ENCODE measurements at places on chromosomes 5 and 9.

DNA sequence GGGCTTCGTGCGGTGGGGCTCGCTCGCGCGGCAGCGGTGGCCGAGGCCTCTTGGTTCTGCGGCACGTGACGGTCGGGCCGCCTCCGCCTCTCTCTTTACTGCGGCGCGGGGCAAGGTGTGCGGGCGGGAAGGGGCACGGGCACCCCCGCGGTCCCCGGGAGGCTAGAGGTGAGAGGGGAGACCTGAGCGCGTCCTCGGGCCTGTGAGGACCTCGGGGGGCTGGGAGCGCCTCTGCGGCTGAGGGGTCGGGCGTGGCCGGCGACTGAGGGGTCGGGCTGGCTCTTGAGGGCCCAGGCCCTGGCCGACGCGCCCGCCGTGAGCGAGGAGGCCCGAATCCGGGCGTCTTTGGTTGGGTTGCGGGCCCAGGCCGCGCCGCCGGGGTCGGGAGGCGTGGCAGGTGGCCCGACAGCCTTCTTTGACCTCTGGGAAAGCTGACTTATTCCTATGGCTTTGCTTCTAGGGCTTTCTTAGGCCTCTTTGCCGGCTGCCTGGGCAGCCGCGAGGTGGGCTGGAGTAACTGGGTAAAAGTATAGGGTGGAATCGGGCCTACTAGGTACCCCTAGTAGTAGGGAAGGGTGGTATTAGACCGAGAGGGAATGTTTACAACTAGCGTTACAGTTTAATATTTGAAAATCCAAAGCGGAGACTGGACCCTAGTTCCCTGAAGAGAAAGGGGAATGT lies at the start of gene CANX:
TSS of gene CANX (plus strand) at position 33 of the 681 bp plus-strand sequence. CDS start 6,715 bp downstream, outside the sequence.
- no peak for DNase-seq

GRCh38 chr5:670396-671270 lies 22.5 kb downstream of the TPPP start:
- DNase-seq = no peak

GRCh38 chr5:133610489-133611356 lies 1.6 kb downstream of the FSTL4 start:
- DNase-seq = no peak

GRCh38 chr5:3343211-3343610 lies 252.4 kb upstream of the IRX1 start:
- no peak for DNase-seq

GRCh38 chr9:93111371-93112115 lies 15.5 kb downstream of the CARD19 start:
- no peak for DNase-seq

DNA sequence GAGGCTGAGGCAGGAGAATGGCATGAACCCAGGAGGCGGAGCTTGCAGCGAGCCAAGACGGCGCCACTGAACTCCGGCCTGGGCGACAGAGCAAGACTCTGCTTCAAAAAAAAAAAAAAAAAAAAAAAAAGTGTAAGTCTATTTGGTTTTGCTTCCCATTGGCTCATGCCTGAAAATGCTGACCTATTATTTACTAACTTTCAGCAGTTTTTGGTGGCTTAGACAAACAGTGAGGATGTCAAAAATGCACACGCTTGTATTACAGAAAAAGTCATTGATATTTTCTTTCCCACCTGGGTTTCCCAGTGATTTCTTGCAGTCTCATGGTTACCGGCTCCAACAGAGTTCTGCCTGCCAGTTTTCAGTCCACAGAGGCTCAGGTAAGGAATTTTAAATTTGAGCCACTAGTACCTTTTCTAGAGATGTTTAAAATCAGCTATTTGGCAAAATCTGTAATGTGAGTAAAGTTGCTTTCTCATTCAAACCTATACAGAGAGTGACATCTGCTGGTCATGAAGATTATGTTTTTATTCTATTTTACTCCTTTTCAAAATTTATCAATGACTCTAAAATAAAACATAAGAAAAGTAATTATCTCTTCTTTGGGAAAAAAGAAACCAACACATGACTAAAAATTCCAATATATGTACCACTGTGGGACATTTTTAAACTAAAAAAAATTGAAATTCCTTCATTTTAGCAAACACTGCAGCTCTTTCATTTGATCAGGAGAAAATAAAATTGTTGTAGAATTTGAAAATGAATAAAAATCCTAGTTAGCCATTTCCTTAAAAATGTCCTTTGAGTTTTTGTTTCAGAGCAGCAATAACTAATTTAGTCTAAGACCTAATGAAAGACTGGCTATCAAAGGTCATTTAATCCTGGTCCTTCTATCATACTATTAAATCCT lies 8.8 kb downstream of the FAM200C start:
- DNase-seq = no peak

GRCh38 chr5:148020257-148020988 lies 43.4 kb upstream of the SPINK5 start:
- no peak for DNase-seq

DNA sequence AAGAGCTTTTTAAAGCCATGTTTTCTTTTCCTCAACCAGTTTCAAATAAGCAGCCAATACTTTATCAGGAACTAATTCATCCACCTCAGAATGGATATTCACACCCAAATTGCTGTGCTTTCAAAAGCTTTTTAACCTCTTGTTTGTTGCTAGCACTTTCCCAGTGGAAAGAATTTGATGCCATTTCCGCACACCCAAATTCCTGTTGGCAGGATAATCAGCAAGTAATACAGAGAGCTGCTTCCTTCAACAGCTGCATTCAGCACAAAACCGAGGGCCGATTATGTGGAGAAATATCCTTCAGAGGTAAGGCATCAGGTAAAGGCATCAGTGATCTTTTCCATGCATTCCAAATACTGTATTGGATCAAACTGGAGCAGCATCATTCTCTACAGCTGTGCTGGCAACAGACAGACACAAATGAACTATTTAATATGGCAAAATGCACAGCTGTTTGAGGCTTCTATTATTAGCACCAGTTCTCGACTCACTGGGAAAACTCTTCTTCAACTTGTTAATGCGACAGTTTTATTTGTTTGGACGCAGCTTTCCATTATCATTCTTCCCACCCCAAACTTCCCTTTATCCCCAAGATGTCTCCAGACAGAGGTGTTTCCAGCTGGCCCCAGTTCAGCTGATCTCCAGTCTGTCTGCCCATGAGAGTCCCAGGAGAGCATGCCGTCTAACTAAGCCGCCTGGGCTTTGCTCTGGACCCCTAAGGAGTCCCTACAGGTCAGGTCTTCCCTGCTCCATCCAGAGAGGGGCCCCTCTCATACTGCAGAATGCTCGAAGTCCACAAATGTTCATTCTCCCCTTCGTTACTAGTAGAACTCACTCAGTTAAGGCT lies 22.2 kb upstream of the MGAT1 start:
- DNase-seq = no peak

- DNase-seq = no peak
Observed at GRCh38 chr5:79689541-79690466, at the start of gene CMYA5. TSS of gene CMYA5 (plus strand) at chr5:79689836. CDS start at chr5:79689908, 72 bp downstream.

- no peak for DNase-seq
Observed at GRCh38 chr9:119164716-119165115, 204.5 kb downstream of the BRINP1 start.

GRCh38 chr5:132228241-132229035 lies 785 bp upstream of the P4HA2 start:
- no peak for DNase-seq

DNA sequence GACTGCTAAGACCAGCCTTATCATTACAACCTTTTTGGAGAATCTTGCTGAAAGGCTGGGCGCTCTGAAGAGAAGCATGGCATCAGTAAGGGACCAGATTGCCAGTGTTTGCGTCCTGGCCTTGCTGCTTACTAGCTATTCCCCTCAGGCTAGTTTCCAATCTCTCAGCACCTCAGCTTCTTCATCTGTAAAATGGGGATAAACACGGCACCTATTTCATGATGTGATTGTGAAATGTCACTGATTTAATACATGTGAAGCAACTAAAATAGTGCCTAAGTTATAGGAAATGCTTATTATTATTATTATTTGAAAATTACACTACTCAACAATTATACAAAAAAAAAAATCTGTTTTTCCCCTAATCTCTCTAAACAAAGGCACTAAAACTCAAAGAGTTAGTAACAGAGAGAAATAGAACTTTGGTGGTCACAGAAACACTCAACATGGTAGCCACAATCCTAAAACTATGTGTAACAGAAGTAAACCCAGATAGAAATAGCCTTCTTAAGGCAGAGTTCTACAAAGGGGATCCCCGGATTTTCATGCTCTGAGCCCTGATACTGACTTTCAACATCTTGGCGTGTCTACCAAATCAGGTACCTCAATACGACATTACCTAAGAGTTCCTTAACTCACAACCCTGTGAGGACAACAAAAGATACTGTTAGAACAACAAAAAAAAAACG lies 62.0 kb downstream of the ENC1 start:
- no peak for DNase-seq

GRCh38 chr5:3428334-3428733 lies 167.3 kb upstream of the IRX1 start:
- no peak for DNase-seq

DNA sequence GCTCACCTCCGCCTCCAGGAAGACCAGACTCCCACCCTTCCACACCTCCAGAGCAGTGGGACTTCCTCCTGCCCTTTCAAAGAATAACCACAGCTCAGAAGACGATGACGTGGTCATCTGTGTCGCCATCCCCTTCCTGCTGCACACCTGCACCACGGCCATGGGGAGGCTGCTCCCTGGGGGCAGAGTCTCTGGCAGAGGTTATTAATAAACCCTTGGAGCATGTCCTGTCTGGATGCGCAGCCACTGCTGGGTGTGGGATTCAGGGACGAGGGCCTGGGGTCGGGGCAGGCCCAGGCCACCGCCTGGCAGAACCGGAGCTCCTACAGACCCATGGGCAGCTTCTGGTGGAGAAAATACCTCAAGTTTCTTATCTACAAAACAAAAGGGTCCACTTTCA lies 5.0 kb downstream of the PAEP start:
- DNase-seq = no peak

DNA sequence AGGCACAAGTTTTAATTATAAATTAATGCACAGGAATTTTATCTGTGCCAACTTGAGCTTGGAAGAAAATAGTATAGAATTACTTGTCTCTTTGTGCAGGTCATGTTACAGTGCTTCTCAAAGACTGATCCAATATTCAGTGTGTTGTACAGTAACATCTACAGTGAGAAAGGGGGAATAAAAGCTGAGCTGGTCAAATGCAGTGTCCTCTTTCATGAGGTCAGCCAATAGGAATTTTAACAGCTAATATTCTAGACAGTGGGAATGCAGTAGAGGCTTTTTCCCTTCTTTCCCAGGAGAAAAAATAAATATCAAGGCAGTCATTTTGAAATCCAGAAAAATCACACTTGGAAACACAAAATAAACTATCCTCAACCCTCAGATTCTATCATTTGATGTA lies 95.7 kb upstream of the ITGA1 start:
- no peak for DNase-seq

GRCh38 chr5:171825051-171825450 lies 39.4 kb downstream of the SMIM23 start:
- no peak for DNase-seq

DNA sequence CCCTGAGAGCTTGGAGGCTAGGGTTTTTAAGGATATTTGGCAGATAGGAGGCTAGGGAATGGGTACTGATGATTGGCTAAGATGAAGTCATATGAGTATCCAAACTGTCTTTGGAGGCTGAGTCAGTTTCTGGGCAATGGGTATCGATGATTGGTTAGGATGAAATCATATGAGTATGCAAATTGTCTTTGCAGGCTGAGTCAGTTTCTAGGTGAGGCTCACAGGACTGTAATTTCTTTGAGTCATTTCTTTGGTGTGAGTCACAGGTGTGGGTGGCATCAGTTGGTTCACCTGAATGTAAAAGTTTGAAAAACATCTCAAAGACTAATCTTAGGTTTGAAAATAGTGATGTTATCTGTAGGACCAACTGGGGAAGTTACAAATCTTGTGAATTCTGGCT lies 1068.0 kb downstream of the NR2F1-AS1 start:
- DNase-seq = no peak

- DNase-seq = no peak
Observed at GRCh38 chr9:27261517-27262211, 35.3 kb downstream of the EQTN start.

DNA sequence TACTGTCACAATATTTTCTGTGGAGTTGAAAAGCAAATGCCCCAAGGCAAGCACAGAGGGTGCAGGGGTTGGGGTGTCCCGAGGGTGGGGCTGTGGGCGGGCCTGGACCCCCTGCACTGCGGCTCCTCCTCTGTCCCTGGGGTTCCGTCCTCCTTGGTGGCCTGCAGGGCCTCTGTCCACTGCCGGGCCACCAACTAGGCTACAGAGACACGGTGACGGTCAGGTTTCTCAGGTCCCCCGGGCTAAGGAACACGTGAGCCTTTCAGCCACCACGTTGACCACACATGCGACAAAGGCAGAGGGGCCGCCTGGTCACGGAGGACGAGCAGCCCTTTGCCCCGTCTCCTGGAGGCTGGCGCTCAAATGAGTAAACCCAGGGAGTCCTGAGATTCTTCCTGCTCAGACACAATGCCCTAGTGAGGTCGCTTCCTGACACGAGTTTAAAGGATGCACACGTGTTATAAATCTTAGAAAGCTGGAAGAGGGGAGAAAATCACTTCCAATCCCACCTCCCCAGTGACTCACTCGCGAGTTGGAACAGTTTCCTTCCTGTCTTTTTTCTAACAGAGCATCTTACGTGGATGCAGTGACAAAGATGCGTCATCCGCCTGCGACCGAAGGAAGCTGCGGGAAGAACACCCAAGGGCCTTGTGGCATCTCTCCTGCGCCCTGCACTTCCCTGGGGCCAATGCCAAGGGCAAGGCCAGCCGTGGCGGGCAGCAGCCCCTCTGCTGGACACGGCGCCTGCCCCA lies 24.8 kb upstream of the OBP2B start:
- DNase-seq = no peak

GRCh38 chr5:67795781-67796477 lies 419.6 kb upstream of the PIK3R1 start:
- no peak for DNase-seq

- no peak for DNase-seq
Observed at GRCh38 chr9:86892576-86892975, 54.7 kb downstream of the GAS1 start.

- no peak for DNase-seq
Observed at GRCh38 chr9:123518338-123518737, 162.3 kb downstream of the CRB2 start.

DNA sequence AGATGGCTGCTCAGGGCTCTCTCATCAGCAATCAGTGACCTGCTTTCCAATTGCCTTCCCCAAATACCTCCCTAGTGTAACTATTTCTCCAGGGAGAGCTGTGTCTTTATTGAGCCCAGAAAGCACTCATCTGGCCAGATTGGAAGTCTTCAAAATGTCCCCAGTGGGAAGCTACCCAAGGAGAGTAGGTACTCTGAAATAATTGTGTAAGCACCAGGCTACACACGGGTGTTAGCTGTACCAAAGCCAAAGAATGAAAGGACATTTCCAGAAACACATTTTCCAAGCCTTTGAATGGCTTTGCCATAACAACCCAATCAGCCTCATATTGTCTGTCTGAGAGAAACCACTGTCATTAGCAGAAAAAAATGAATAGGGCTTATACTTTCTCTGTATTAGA lies 318.8 kb downstream of the FAM170A start:
- DNase-seq = no peak

- no peak for DNase-seq
Observed at GRCh38 chr5:132181011-132181629, 46.5 kb downstream of the P4HA2 start.

DNA sequence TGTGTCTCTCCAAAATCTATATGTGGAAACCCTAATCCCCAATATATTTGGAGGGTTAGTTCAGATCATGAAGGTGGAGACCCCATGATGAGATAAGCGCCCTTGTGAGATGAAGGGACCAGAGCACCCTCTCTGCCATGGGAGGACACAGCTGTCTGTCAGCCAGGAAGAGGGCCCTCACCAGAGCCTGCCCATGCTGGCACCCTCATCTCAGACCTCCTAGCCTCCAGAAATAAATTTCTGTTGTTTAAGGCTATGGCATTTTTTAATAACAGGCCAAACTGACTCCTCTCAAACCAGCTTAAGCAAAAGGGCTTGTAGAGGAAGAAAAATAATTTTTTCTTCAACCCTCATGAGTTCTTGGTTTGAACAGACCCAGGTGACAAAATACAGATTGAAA lies 79.2 kb upstream of the MAMDC2 start:
- DNase-seq = no peak

Data from activated CD8-positive, alpha-beta memory T cell treated with anti-CD3 and anti-CD28 coated beads for 4 hours (primary cell).